AG08395 (cell line): ENCODE measurements at places on chromosomes 6 and 20.

- DNase-seq, result no peak
Observed at GRCh38 chr6:135344526-135344925, 153.0 kb downstream of the AHI1 start.

GRCh38 chr6:90261801-90262200 is 34.8 kb downstream of the BACH2 start:
- DNase-seq, result no peak

DNA sequence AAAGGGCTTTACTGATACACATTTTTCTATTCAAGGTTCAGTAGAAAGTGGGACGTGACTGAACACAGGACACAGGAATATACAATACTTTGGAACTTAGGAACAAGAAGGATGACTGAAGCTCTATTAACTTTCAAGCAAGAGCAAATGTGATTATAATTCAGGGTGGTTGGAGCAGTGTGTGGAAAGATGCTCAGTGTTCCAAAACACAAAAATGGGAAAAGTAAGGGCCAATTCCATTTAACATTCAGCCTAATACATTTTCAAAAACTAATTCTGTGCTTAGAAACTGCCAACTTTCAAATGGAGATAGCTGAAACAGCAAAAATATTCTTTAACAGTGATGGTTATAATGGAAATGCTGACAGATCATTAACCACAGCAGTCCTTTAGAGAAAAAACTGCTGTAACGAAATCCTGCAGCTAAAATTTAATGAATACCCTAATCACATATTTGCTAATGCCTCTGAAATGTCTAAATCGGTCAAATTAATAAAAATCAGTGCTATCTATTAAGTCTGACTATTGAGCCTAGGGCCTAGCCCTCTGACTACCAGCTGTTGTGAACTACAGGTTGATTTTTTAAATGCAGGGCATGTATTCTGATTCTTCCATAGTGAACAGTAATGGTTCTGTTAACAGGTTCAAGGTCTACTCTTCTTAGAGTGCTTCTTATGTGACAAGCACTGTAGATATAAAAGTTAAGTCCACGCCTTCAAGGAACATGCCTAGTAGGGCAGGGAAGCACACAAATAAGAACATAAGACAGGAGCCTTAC is 45.9 kb downstream of the RARS2 start:
- no peak for DNase-seq

DNA sequence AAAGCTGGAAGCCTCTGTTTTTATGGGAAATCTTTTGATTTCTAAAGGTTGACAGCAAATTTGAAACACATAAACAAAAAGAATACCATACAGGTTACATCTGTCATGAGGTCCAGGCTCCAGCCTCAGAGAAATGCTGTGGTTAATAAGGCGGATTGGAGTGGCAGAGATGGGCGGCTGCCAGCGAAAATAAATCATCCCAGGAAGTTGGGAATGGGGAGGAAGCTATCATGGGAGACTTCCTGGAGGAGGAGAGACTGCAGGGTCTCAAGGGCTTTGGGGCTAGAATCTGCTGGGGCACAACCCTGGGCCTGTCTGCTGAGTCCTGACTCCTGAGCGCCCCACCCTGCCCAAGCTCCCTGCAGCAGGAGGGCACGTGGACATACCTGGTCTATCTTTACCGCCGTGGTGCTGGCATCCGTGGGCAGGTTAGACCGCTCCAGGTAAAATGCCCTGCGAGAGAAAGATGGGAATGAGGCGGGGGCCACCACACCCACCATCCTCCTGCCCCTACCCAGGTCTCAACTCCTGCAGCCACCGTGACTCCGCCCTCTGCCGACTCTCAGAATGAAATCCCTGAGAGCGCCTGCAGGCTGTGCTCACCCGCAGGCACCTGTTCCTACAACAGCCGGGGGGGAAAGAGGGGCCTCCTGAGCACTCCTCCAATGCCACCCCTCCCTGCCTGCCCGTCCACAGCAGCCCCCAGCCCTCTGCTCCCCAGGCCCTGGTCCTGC is 197.3 kb downstream of the PREX1 start:
- no peak for DNase-seq

DNA sequence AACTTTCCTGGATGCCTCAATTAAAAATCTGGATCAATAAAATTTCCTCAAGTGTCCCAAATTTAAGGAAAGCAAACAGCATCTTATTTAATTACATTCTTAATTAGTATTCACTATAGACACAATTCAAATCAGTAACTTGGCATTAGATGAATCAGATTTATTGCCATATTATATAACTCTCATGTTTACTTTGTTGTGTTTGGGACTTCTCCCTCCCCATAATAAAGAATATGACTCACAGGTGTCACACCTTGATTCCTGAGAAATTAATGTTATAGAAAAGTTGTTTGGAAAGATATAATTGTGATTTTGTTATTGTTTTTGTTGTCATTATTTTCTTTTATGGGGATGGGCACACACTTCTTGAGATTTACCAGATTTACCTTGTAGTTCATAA is 18.4 kb downstream of the EYA4 start:
- no peak for DNase-seq

DNA sequence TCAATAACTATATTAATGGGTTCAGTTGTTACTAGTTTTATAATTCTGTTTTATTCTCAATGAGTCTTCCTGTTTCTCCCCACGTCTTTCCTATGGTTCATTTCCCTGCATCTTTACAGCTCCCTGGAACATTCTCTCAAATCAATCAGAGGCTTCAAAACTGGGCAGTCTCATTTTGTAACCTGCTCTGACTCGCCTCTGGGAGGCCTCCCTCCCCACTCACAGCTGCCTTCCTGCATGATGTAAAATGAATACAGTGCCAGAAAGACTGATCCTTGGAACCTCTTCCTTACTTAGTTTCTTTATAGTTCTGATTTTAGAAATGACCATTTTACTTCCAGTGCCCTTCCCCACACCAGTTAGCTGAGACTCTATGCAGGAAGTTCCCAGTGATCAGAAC is 103.9 kb downstream of the ESR1 start:
- no peak for DNase-seq
